ENCODE measurements at places on chromosomes 1 and 21. TPM values are rescaled to one million over a fixed set of nuclear protein-coding genes. Genes with fewer than 3 reads are reported as not detected.

GRCh38 chr1:203410182-203410900 lies 59.4 kb upstream of the FMOD start:
- peak; percentile 51 for DNase-seq

DNA sequence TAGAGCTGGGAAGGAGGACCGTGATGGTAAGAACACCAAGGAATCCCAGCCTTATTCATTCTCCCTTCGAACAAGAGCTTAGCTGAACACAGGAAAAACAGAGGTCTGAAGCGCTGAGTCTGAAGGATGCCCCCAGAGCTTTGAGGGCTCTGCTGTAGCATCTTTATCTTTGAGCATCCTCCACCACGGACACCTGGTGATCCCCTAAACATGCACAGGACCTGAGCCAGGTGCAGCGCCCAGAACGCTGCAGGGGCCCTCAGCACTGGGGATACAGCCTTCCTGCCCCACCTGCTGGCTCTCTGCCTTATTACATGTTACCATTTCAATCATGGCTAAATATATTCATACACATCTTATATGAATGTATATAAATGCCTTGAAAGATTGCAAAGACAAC lies 7.7 kb upstream of the GPATCH4 start:
- DNase-seq = no peak

DNA sequence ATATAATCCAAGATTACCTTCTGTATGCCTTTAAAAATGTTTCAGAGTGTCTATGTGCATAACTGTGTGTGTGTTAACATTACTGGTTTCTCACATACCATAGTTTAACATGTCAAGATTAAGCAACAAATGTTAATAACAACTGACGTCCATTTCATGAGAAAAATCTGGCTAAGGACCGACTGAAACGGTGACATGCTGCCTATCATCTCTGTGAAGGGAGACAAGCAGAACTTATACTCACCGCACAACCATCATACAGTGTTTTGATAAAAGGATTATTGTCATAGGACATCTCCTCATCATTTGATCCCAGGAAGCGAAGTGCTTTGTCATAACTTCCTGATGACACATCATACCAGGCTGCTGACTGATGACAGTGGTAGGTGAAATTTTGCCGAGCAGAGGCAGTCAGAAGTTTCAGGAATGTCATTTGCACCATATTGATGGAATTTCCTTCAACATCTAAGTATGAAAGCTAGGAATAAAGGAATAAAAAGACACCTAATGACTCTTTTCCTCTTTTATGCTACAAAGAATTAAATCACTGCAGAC lies 228.8 kb downstream of the COL11A1 start:
- no peak for DNase-seq

DNA sequence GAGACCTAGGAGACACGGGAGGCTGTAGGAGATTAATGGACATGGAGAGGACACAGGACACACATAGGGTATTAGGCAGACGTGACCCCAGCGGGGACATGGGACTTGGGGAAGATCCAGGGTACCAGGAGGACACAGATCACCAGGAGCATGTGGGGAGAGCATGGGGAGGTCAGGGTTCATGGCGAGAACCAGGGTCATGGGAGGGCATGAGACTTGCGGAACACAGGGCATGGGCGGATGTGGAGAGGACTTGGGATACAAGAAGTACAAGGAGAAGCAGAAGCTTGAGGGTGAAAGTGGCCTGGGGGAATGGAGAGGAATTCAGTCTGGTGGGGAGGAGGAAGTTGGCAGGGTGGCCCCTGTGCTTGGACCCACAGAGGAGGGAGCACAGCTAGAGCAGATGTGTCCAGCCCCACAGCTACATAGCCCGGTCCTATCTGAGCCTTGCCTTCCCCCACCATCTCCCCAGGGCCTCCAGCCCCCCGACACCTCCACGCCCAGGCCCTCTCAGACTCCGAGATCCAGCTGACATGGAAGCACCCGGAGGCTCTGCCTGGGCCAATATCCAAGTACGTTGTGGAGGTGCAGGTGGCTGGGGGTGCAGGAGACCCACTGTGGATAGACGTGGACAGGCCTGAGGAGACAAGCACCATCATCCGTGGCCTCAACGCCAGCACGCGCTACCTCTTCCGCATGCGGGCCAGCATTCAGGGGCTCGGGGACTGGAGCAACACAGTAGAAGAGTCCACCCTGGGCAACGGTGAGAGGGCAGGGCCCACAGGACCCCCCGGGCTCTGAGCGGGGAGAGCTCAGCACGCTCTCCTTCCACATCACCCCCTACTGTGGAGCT lies 12.1 kb downstream of the TIE1 start:
- DNase-seq = no peak

- DNase-seq = no peak
Measured at GRCh38 chr1:25026730-25027450, 96.8 kb upstream of the RUNX3 start.

- DNase-seq = no peak
Measured at GRCh38 chr1:26734501-26735058, 38.8 kb downstream of the ARID1A start.

DNA sequence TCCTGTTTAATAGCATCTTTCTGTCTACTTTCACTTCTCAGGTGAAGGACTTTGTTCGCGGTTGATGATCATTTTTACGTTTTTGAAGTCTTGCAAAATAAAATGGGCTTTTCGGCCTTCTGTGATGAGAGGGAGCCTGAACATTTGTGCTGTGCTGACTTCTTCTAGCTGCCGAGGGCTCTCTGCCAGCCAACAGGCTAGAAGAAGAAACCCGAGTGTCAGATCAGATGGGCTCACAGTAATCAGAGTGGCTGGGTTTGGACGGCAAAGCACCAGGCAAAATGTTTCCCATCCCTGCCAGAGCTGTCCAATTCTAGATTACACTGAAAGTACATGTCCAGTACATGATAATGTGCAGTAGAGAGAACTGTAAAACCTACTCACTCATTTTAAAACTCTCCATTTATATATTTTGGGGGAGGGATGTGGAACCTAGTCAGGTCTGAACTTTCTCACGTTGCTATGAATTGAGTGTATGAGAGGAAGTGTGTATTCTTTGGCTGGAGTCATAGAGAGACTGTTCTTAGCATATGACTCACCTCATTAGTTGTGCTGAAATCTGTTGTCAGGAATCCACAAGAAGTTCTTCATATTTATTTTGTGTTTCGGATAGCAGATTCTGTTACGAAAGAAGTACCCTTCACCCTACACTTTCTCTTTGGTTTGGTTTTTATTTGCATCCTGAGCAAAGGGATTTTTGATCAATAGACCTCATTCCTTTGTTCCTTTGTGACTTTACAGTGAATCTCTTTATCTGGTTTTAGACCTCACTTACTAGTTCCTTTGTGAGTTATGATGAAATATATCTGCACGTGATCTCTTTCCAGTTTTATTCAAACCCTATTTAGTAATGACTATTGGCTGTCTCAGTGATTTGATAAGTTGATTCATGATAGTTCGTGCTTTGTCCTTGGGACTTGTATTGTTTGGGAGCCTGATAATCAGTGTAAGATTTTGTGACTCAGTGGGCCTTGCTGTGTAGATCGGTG lies 4.8 kb downstream of the ATP1A1 start:
- DNase-seq = peak; percentile 74

- no peak for DNase-seq
Measured at GRCh38 chr1:116487031-116487430, 83.8 kb downstream of the CD58 start.

- no peak for DNase-seq
Measured at GRCh38 chr1:172588296-172589291, 55.6 kb downstream of the SUCO start.

DNA sequence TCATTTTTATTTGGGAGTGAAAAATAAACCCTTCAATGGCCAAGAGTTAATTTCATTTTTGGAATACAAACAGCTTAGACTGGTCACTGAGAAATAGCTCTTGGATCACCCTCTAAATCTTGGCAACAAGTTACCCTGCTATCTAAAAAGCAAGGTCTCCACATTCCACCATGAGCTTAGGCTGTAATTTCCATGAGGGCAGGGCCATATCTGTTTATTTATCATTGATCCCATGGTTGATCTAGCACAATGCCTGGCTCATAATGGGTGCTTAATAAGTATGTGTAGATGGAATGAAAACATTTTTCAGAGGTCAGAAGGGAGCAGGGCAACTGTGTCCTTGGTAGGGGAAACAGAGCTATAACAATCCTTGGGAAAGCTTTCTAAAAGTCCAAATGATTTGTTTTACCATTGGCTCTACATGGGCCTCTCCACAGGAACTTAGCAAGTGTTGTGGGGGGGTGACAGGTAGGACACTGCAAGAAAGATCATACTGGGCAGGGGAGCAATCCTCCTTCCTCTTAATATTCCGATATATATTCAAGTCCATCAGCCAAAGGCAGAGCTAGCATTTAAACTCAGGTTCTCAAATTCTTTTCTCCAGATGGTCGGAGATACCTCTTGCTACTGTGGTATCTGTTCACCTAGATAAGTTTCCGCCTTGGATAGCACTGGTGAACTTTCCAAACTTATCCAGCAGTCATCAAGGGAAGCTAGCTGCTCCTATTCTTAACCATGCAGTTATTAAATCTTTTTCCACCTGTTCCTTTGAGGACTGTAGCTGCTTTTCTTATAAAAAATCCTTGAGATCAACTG lies 53.1 kb upstream of the PTCH2 start:
- DNase-seq = no peak

DNA sequence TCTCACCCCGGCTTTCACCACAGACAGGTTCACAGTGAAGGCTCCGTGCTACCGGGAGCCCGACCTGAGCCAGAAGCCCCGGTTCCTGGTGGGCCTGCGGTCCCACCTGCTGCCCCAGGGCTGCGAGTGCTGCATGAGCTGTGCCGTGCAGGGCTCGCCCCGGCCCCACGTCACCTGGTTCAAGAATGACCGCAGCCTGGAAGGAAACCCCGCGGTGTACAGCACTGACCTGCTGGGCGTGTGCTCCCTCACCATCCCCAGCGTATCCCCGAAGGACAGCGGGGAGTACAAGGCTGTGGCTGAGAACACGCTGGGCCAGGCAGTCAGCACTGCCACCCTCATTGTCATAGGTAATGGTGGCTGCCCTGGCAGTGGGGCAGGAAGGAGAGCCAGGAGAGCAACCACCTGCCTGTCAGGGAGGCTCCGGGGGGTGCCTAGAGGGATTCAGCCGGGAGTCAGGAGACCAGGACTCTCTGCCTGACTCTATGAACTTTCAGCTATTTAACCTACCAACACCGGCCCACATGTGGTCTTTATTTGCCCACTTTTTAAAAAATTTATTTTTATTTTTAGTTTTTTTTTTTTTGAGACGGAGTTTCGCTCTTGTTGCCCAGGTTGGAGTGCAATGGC lies 36.4 kb downstream of the IGFN1 start:
- no peak for DNase-seq

DCDC2B gene
- total RNA-seq = 0.26 TPM

PPIAL4G gene
- total RNA-seq = not detected

C21orf91 gene
- total RNA-seq = 68.4 TPM

Data from uterus (tissue), 4 donors.